Keratinocyte (primary cell): ENCODE measurements at places on chromosomes 7 and 10.
A peak's percentile ranks its signal among the peaks of the same experiment; 100 is the strongest.

- no peak overlapping the region for H3K27ac ChIP-seq
- no peaks in the 10 kb centered on the region for H3K27me3 ChIP-seq
- H3K4me3 ChIP-seq: no peak overlapping the region
- H3K4me1 ChIP-seq: peaks cover 8% of the 10 kb centered on the region
- DNase-seq: no peak
- no peaks in the 10 kb centered on the region for H3K36me3 ChIP-seq
Observed at GRCh38 chr7:30908681-30909080, 3.0 kb upstream of the AQP1 start.

DNA sequence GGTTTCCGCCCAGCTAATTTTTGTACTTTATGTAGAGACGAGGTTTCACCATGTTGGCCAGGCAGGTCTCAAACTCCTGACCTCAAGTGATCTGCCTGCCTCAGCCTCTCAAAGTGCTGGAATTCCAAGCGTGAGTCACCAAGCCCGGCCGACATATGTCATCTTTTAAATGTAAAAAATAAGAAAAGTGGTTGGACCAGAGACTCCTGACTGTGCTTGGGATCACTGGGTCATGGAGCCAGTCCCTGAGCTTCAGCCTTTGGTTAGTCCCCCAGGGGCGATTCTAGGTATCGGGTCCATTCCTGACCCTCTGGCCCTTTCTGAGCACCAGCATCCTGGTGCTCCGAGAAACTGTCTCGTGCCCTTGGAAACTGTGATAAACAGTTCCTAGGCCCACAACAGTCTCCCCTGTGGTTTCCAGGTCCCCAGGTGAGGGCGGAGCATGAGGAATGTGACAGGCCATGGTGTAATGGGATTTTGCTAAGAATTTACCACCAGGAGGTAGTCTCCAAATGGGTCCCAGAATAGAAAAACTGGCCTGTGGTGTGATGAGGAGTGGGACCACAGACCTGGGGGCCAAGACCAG, 32.8 kb downstream of the UBTD1 start:
- no peaks in the 10 kb centered on the region for H3K36me3 ChIP-seq
- no peak overlapping the region for H3K4me3 ChIP-seq
- DNase-seq: no peak
- H3K27ac ChIP-seq: no peak overlapping the region
- no peaks in the 10 kb centered on the region for H3K4me1 ChIP-seq

DNA sequence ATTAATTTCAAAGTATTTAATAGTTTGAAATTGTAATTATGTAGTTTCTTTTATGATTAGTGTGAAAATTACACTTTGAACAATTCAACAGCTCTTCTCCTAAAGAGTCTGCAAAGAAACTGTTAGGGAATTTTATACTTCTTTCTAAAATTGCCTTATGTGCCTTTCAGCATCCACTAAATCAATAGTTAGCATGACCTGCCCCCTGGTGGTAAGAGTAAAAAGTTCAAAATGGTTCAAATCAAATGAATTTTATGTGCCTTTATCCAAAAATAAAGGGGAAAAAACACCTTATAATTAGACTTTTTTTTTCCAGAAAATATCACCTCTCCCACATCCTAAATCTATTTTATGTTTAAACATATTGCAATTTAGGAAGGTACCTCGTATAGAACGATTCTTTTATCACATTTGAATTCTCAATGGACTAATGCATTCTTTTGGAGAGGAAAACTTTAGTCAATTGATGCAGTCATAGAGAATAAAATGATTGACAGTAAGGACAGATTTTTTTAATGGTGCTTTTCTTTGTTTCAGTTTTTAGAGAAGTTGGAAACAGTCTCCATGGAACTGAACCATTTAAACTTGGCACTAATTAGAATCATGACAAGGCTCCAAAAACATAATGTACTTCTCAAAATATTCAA, 163.7 kb downstream of the SEMA3D start:
- DNase-seq: no peak
- no peaks in the 10 kb centered on the region for H3K36me3 ChIP-seq
- no peaks in the 10 kb centered on the region for H3K27me3 ChIP-seq
- no peak overlapping the region for H3K4me3 ChIP-seq
- peaks cover 12% of the 10 kb centered on the region for H3K4me1 ChIP-seq

GRCh38 chr10:13938950-13939349, 352.2 kb downstream of the PRPF18 start:
- H3K36me3 ChIP-seq: no peaks in the 10 kb centered on the region
- no peak overlapping the region for H3K27ac ChIP-seq
- no peak for DNase-seq

DNA sequence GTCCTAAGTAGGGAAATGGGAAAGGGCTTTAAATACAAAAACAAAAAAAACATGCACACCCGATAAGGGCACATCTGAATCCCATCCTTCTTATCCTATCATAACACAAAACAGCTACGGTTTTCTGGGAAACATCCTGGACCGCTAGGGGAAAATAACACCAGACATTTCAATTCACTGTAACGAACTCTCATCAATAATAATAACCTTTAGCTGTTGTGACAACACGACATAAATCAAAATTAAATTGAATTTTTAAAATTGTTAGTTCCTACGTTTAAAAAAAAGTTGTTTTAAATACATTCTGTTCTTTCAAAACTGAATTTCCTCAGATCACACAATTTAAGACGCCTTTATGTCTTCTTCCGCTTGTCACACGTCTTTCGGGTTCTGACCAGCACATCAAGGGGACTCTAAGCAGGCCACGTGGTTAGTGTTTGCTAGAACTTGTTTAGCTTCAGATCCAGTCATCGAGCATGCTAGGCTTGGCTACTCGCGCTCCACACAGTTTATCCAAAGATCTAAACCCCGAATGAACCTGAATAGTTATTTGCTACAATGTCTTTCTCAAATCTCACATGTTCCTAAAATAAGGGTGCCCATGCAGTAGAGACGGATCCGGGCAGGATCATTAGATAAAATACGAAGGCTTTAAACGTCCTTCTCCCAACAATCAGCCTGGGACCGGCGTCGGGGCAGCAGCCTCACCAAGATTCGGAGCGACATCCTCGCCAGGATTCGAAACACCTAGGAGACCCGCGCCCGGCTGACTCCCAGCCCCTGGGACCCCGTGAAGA, 839 bp downstream of the IKZF5 start:
- H3K27ac ChIP-seq: peak overlapping the region; percentile 88
- DNase-seq: peak; percentile 26
- H3K36me3 ChIP-seq: no peaks in the 10 kb centered on the region
- H3K27me3 ChIP-seq: no peaks in the 10 kb centered on the region
- H3K4me3 ChIP-seq: peak overlapping the region; percentile 93
- H3K4me1 ChIP-seq: peaks cover 17% of the 10 kb centered on the region

- no peak overlapping the region for H3K4me3 ChIP-seq
- H3K27ac ChIP-seq: no peak overlapping the region
- no peak for DNase-seq
- no peaks in the 10 kb centered on the region for H3K36me3 ChIP-seq
Observed at GRCh38 chr10:68315582-68315981, 16.3 kb upstream of the HNRNPH3 start.

DNA sequence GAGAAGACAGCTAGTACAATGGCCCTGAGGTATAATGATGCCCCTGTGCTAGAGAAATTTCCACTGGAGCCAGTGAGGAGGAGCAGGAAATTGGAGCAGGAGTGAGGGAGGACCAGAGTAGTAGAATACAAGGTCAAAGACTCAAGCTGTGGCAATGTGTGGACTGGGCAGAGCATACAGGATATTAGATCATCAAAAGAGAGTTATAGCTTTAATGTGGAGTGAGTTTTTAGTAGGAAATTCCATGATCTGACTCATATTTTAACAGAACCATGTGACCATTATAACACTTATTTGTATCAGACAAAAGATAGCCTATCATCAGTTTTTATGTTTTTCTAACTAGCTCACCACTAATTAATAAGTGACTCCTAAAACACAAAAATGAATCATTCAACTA, 154.1 kb downstream of the DGKB start:
- peak; percentile 26 for DNase-seq
- H3K4me3 ChIP-seq: no peak overlapping the region
- H3K27me3 ChIP-seq: no peaks in the 10 kb centered on the region
- no peaks in the 10 kb centered on the region for H3K36me3 ChIP-seq
- no peak overlapping the region for H3K27ac ChIP-seq

GRCh38 chr10:12187321-12187905, 8.3 kb downstream of the NUDT5 start:
- DNase-seq: no peak
- H3K27me3 ChIP-seq: no peaks in the 10 kb centered on the region

GRCh38 chr10:110286841-110287240, 17.9 kb downstream of the SMNDC1 start:
- no peaks in the 10 kb centered on the region for H3K27me3 ChIP-seq
- no peaks in the 10 kb centered on the region for H3K4me1 ChIP-seq
- no peaks in the 10 kb centered on the region for H3K36me3 ChIP-seq
